ENCODE measurements at places on chromosomes 13 and 19.

GRCh38 chr19:46958532-46958931 is 61.1 kb upstream of the NPAS1 start:
- no peak for DNase-seq
- H3K27ac ChIP-seq = no peak overlapping the region
- H3K4me3 ChIP-seq = no peak overlapping the region
- H3K36me3 ChIP-seq = no peaks in the 10 kb centered on the region

- peaks cover 29% of the 10 kb centered on the region for H3K4me1 ChIP-seq
- H3K36me3 ChIP-seq = no peaks in the 10 kb centered on the region
- DNase-seq = no peak
- no peak overlapping the region for H3K27ac ChIP-seq
- no peak overlapping the region for H3K4me3 ChIP-seq
- no peaks in the 10 kb centered on the region for H3K27me3 ChIP-seq
Measured at GRCh38 chr19:45121827-45122345, 28.9 kb downstream of the PPP1R37 start.

DNA sequence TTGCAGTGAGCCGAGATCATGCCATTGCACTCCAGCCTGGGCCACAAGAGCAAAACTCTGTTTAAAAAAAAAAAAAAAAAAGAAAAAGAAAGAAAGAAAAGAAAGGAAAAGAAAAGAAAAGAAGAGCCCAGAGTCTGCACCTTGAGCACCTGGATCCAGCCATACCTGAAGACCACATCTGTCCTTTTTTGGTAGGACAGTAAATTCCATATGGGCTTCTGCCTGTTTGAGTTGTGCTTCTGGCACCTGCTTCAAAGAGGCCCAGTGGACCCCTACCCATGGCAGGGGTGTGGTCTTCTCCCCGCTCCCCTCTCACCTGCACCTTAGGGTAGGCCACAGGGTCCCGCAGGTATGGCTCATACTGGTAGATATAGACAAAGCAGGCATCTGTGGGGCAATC is 5.8 kb downstream of the TM6SF2 start:
- peaks cover 13% of the 10 kb centered on the region for H3K27me3 ChIP-seq
- no peaks in the 10 kb centered on the region for H3K36me3 ChIP-seq
- no peaks in the 10 kb centered on the region for H3K4me1 ChIP-seq
- H3K27ac ChIP-seq = no peak overlapping the region

- peak overlapping the region; percentile 67 for H3K4me3 ChIP-seq
- peak; percentile 35 for DNase-seq
- H3K4me1 ChIP-seq = no peaks in the 10 kb centered on the region
- no peaks in the 10 kb centered on the region for H3K36me3 ChIP-seq
Measured at GRCh38 chr19:41352609-41353465, 885 bp downstream of the TGFB1 start.

DNA sequence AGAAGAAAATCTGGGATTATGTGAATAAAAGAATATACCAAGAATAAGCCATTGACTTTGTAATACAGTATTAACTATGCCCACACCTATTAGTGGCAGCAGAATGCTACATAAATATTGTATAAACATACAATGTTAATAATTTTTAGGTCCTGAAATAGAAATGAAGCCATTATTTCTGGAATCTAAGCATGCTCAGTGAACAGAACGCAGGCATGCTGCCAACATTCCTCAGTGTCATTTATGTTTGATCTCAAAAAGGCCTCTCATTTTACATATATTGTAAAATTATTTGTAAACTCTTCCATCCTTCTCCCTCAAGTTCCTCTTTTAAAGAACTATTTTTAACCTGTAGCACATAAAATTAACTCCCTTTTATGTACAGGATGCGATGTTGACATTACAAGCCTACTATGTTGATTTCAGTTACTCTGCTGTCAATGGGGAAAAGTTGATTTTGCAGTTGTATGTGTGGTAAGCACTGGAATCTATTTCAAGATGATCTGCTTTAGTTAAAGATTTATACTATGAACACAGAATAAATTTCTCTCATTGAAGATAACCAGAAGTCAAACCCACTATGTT is 118.8 kb downstream of the VWA8 start:
- no peaks in the 10 kb centered on the region for H3K36me3 ChIP-seq
- no peak for DNase-seq
- H3K27ac ChIP-seq = no peak overlapping the region
- no peaks in the 10 kb centered on the region for H3K4me1 ChIP-seq

DNA sequence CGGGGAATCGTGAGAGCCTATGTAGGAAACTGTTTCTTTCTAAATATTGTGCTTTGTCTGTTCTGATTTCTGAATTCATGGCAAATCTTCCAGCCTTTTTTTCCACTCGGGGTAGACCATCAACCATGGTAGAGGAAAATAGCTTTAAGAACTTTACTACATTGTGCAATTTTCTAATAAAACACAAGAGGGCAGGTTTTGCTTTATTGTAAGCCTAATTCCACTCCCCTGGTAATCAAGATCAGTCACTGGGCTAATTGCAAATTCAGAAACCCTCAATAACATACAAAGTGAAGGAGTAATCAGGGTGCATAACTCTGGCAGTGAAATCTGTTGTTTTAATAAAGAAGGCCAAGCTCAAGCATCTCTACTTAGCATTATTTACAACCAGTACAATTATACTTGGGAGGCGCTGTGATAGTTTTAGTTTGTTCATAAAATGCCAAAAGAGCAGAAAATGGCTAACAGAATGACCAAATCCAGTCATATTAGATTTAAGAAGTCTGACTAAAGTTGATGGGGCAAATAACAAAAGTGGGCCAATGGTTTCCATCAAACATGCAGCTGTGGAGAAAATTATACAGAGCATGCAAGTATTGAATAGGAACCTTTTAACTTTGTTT is 43.8 kb downstream of the DCT start:
- H3K27ac ChIP-seq = no peak overlapping the region
- H3K4me1 ChIP-seq = no peaks in the 10 kb centered on the region
- H3K36me3 ChIP-seq = no peaks in the 10 kb centered on the region

DNA sequence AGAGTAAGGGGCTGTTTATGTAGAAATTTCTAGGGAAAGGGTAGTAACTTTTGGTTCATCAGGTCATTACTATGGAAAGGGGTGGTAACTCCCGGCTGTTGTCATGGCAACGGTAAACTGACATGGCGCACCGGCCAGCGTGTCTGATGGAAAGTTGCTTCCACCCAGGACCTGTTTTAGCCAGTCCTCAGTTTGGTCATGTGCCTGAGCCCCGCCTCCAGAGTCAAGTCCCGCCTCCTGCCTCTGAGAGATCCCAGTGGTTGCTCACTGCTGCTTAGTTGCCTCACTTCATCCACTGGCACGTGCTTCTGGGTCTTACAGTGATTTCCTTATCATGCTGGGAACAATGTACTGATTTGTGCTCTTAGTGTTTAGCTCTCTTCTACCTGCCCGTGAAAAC is 455.2 kb upstream of the ZNF507 start:
- no peaks in the 10 kb centered on the region for H3K4me1 ChIP-seq
- H3K4me3 ChIP-seq = no peak overlapping the region
- H3K27me3 ChIP-seq = no peaks in the 10 kb centered on the region
- H3K36me3 ChIP-seq = no peaks in the 10 kb centered on the region
- no peak for DNase-seq

GRCh38 chr19:54477650-54478049 is 4.6 kb upstream of the CDC42EP5 start:
- no peak overlapping the region for H3K4me3 ChIP-seq
- H3K27ac ChIP-seq = no peak overlapping the region
- DNase-seq = no peak
- no peaks in the 10 kb centered on the region for H3K4me1 ChIP-seq
- no peaks in the 10 kb centered on the region for H3K27me3 ChIP-seq

- H3K27ac ChIP-seq = no peak overlapping the region
- DNase-seq = no peak
- H3K4me1 ChIP-seq = peaks cover 41% of the 10 kb centered on the region
- H3K4me3 ChIP-seq = no peak overlapping the region
Measured at GRCh38 chr19:57771417-57771816, 1.9 kb downstream of the ZNF586 start.

- no peaks in the 10 kb centered on the region for H3K36me3 ChIP-seq
- no peak for DNase-seq
- no peak overlapping the region for H3K27ac ChIP-seq
- H3K27me3 ChIP-seq = no peaks in the 10 kb centered on the region
Measured at GRCh38 chr13:37068962-37069361, 9.5 kb upstream of the SUPT20H start.

- no peaks in the 10 kb centered on the region for H3K4me1 ChIP-seq
- H3K27ac ChIP-seq = no peak overlapping the region
- DNase-seq = no peak
- H3K4me3 ChIP-seq = no peak overlapping the region
- no peaks in the 10 kb centered on the region for H3K27me3 ChIP-seq
Measured at GRCh38 chr13:108407495-108407894, 138.0 kb downstream of the TNFSF13B start.

GRCh38 chr13:22599156-22599555 is 581.6 kb upstream of the SGCG start:
- DNase-seq = no peak
- H3K27ac ChIP-seq = no peak overlapping the region
- H3K4me1 ChIP-seq = no peaks in the 10 kb centered on the region
- H3K4me3 ChIP-seq = no peak overlapping the region
- H3K36me3 ChIP-seq = no peaks in the 10 kb centered on the region

Data from gastrocnemius medialis (tissue), 4 donors.